Activated naive CD4-positive, alpha-beta T cell (primary cell): ENCODE measurements at places on chromosomes 7 and 10.
A peak's percentile ranks its signal among the peaks of the same experiment; 100 is the strongest.

DNA sequence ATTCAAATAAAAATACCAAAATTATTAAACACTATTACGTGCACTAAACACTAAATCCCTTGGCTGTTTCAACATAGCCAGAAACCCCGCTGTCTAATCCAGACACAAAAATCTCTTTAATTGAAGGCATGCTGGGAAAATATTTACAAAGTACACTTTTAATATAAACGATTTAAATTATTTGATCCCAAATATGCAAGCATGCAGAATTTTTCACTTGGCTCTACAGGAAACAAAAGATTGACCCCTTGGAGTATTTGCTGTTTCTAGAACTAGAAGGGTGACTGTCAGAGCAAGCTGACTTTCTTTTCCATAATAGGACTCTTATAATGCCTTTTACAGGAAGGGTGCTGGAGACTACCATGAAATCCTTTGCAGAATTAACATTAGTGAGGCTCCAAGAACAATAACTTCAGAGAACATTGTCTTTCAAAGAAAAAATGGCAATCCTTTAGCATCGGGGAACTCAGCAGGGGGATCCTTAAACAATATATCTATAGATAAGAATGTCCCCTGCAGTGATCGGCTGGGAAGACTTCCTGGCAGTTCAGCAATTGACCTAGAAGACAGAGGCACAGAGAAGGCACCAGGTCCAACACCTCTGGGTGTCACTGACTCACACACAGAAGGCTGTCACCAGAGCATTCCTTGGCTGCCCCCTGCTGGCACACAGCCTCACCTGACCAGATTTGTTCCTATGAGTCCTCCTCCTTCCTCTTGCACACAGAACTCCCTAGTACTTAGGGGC, 55.8 kb upstream of the MRLN start:
- DNase-seq, result peak; percentile 46

GRCh38 chr10:102115775-102116174, 4.4 kb downstream of the LDB1 start:
- DNase-seq, result no peak

- DNase-seq, result no peak
Observed at GRCh38 chr10:114389426-114389825, 14.9 kb downstream of the AFAP1L2 start.

- DNase-seq, result no peak
Observed at GRCh38 chr7:5584096-5584495, 160.5 kb upstream of the TNRC18 start.

DNA sequence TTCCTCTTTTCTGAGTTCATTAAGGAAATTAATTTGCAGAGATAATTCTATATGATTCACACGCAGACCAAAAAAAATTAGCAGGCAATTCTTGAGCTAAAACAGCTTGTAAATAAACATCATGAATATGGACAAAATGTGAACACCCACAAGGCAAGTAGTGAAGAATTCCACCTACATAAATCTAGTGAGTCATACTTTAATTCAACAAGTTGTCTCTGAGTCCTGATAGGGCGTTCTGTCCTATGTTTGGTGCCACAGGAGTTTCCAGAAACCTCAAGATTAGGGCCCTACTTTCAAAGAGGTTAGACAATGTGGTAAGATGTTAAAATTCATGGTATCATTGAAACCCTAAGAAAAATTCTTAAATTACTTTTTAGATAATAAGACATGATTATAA, 122.3 kb downstream of the SGMS1 start:
- DNase-seq, result no peak

DNA sequence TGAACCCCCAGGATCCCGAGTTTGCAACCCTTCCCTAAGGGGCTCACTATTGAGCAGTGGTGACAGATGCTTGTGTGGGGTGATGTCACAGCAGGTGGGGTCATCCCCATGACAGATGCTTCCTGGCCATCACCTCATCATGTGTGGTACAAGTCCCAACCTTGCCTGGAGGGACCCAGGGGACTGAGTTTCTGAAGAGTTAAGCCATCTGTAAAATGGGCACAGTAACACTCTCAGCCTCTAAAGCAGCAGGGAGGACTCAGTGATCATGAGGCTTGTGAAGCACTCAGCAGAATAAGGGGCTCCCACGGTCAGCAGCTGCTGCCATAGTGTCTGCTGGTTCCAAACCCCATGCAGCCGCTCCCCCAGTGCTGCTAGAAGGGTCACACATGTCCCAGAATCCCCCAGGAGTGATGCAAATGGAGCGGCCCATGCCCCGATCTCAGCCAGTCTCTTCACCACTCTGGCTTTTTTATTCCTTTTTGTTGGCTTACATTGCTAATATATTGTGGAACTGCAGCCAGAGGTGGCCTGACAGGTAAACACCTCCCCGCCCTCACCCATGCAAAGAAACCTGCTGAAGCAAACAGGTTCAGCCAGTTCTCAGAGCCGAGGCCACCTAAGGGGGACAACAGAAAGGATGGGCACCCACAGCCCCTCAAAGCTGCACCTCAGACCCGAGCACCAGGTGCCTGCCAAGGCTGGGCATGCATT, 102.1 kb upstream of the PDGFA start:
- DNase-seq, result no peak

GRCh38 chr7:6170571-6171531, 101.6 kb downstream of the CYTH3 start:
- no peak for DNase-seq

DNA sequence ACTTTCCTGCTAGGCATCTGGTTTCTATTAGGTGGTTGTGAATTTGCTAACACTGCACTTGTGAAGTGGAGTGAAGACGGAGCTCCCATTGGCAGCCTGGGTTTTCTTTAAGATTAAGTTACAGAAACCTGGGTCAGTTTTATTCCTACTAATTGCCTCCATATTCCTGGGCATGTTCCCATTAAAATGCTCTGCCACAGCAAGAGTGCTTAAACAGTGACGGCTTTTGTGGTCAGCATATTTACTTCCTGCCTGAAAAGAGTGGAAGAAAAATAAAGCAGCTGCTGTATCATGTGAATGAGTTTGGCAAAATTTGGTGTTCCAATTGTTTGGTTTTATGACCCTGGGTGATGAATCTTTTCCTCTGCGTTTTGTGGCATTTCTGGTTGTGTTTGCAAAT, 96.9 kb upstream of the PLXDC2 start:
- no peak for DNase-seq

DNA sequence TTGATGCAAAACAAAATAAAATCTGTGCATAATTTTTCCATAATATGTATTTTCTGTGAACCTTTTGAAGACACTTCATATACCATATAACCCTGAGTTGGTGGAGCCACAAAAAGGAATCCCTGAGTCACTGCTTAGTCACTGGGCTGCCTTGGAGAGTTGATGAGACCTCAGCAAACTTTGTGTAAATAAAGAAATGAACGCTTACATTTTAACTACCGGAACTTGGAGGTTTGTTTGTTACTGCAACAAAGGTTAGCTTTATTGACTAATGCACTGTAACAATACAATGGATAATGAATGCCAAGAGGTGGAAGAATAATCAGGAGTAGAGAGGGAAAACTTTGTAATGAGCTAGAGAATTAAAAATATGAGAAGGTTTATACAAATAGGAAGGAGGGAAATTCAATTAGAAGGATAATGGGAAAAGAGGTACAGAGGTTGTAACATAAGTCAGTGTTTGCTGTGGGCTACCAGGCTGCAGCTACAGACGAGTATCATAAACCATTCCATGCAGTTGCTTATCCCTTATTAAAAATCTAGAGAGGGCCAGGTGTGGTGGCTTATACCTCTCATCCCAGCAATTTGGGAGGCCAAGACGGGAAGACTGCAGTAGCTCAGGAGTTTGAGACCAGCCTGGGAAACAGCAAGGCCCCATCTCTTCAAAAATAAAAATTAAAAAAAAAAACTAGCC, 1042.1 kb downstream of the TYW1 start:
- DNase-seq, result no peak

DNA sequence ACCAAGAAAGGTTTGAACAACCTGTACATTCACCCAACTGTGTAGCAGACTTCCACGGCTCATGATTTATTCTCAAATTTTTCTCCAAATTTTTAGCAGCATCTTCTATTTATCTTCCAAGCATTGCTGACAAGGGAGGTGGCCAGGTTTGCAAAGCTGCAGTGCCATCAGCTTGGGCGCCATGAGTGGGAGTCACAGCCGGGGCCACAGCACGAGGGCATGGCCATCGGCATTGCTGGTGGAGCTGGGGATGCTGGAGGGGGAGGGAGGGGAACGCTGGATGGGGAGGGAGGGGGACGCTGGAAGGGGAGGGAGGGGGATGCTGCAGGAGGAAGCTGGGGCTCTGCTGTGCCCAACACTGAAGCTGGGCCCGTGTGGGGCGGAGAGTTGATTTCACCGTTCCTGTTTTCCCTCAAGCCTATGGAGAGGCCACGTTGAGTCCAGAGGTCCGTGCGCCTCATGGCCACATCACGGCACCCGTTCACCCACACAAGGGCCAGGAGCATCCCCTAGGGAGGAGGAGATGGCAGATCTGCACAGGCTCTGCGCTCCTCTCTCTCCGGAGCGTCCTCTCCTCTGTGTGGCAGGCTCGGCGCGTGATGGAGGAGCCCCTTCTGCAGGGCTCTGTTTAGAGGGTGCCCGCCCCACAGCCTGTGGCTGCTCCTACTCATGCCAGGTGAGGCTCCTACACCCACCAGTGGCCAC, 520.2 kb downstream of the DNAJB6 start:
- no peak for DNase-seq

- DNase-seq, result no peak
Observed at GRCh38 chr10:60892571-60892970, 51.4 kb downstream of the RHOBTB1 start.

- DNase-seq, result no peak
Observed at GRCh38 chr10:94133239-94133638, 139.5 kb downstream of the PLCE1 start.

- no peak for DNase-seq
Observed at GRCh38 chr7:47383696-47384445, 198.0 kb downstream of the TNS3 start.

- DNase-seq, result no peak
Observed at GRCh38 chr10:16491933-16492332, 29.7 kb downstream of the C1QL3 start.

DNA sequence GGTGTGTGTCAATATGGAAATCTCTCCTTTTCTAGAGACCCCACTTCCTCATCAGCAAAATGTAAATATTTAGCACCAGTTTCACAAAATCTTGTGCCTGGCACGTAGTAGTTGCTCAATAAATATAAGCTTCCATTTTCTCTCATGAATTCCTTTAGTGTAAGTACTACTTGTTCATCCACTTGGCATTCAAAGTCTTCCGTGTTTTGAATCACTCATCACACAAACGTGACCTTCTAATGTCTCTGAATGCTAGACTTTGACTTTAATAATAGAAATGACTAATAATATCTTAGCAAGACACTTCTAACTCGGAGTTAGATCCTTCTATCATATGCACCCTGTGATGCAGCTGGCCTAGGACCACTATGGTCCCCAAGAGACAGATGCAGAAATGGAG, 168.7 kb upstream of the ZNF32 start:
- DNase-seq, result no peak

- DNase-seq, result no peak
Observed at GRCh38 chr7:158963771-158964241, 107.4 kb downstream of the DYNC2I1 start.

DNA sequence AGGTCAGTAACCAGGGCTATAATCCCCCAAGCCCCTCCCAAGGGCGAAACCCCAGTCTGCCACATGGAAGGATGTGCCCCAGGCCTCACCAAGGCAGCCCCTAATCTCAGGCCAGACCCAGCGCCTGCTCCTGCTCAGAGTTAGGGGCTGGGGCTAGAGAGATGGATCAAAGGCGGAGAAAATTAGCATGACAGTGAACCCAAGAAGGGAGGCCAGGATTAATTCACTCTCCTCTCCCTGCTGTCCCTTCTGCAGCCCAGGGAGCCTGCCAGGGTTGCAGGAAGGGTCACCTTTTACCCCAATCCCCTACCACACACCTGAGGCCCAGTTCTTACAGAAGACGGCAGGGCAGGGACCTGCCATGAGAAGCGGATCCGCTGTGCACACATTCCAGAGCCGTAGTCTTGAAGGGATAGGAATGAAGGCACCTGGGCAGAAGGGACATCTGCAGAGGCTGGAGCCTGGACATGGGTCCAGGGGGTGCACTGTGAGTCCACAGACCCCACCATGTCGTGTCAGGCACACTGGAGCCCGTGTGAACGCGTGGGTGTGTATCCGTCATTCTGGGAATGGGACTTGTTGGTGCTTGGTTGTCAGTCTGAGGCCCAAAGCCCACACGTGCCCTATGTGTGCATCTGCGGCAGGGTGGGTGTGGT, 11.9 kb upstream of the ZMIZ1 start:
- DNase-seq, result no peak
